Tongue (tissue), 3 donors: ENCODE measurements at places on chromosomes 1 and 21. TPM values are rescaled to one million over a fixed set of nuclear protein-coding genes. Genes with fewer than 3 reads are reported as not detected.

The SLC1A7 gene
- total RNA-seq = not detected

The SLC22A15 gene
- 3.6 TPM for total RNA-seq

GRCh38 chr1:19483261-19483660, 2.1 kb downstream of the CAPZB start:
- DNase-seq = no peak

GRCh38 chr1:12088607-12089006, 25.5 kb downstream of the TNFRSF8 start:
- no peak for DNase-seq

The PBX1 gene
- 105 TPM for total RNA-seq

GRCh38 chr1:21931171-21932093, 5.7 kb downstream of the HSPG2 start:
- no peak for DNase-seq
